Cerebellum (tissue), 4 donors: ENCODE measurements at places on chromosomes 5 and 9. TPM values are rescaled to one million over a fixed set of nuclear protein-coding genes. Genes with fewer than 3 reads are reported as not detected.
A peak's percentile ranks its signal among the peaks of the same experiment; 100 is the strongest.

DNA sequence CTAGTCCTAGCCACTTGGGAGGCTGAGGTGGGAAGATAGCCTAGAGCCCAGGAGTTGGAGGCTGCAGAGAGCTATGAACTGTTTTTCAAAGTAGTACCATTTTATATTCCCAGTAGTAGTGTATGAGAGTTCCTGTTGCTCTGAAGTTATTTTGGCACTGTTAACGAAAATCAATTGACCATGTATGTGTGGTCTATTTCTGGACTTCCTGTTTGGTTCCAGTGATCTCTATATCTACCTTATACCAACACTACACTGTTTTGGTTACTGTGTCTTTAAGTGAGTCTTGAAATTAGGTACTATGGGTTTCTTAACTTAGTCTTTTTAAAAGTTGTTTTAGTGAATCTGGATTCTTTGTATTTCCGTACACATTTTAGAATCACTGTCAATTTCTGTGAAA, 13.6 kb downstream of the SLF1 start:
- no peak for DNase-seq

- no peak for DNase-seq
These were observed 188.5 kb upstream of the GRAMD2B start for GRCh38 chr5:126234563-126235195.

DNA sequence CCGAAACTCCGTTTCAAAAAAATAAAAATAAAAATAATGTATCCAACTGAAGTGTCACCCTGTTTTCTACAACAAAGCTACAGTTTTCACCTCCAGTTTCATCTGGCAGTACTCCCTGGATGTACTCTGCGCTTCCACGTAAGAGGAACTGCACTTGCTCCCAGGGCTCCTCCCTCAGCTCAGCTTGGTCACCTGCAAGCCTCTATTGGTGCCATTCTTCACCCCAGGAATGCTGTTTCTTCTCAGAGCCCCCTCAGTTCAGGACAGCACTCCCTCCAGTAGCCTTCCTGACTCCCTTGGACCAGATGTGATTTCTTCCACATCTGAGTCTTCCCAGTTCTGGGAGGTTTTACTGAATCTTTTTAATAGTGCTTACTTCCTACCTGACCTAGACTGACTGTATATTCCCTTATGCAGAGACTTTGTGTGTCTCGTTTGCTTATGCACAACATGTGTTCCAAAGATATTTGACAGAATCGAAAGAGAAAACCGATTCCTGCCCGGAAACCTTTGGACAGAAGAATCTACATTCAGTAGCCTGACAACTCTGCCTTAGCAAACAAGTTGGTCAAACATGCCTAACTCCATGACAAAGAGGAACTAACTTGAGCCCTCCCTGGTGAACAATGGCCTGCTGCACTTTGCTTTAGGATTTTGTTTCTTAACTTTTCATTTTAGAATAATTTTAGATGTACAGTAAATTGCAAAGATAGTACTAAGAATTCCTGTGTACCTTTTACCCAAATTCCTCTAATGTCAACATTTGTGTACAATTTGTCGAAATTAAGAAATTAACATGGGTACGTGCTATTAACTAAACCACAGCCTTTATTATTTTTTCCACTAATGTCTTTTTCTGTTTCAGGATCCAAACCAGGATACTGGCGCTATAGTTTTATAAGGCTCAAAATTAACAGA, 814 bp downstream of the CCDC125 start:
- no peak for DNase-seq

DNA sequence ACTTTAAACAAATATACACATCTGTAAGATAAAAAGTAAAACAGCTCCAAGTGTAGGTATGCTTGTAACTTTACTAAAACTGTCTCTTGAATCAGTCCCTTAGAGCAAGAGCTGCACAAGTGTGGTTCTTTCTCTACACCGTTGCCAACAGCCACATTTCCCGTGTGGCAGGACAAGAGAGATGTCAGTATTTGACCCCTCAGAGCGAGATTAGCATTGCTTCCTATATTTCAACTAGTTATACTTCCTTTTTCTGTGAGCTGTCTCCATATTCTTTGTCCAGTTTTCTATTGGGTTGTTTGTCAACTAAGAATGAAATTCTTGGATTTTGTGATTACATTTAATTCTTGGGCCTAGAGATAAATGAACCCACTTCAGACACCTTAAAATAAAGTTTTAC, 8.0 kb downstream of the PLIN2 start:
- no peak for DNase-seq

DNA sequence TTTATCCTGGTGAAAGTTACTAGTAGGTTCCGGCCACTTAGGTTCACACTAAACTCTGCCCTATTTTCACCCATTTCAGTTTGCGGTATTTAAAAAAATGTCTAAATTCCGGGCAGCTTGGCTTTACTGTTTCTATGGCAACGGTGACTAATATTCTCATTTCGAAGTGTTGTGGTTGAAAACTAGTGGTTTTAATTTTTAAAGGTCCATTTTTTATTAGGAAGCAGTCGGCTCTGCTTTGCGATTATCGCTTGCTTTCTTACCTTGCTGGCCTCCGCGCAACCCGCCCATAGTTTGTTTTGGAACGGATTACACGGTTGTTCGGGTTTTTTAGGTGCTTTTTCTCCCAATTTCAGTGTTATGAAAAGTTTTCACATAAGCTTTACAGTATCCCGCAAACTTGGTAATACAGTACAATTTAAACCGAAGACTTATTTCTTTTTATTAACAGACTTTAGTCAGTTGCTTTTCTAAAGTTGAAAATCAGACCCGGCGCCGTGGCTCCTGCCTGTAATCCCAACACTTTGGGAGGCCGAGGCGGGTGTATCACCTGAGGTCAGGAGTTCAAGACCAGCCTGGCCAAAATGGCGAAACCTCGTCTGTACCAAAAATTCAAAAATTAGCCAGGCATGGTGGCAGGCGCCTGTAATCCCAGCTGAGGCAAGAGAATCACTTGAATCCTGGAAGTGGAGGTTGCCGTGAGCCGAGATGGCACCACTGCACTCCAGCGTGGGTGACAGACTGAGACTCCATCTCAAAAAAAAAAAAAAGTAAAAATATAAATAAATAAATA, 1.6 kb downstream of the KDM4C start:
- DNase-seq: no peak

- no peak for DNase-seq
These were observed 4.4 kb upstream of the DAB2IP start for GRCh38 chr9:121646992-121647391.

DNA sequence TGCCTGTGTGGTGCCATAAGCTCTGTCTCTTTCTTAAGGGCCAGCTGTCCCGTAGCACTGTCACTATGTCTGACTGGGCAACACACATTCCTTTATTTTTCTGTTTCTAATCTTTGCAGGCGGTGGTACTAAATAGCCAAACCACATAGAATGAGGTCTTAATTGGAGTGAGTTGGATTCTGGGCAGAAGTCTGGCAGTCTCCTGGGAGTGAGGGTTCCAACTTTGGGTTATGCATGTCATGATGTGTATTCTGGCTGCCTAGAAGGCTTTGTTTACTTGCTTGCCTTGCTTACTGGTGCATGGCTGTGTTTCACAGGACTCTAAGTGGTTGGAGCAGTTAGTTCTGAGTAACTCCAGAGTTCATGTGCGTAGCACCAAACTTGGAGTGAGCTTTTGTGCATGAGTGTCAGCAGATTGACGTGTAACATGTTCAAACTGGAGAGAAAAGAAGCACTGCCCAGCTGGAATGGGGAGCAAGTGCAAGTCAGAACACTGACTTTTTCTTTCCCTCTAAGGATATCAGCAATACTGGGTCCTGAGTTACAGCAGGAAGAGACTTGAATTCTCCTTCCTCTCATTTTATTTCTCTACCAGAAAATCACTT, 185.8 kb downstream of the PCSK1 start:
- DNase-seq: no peak

The PCDHB8 gene
- total RNA-seq: 6.9 TPM

GRCh38 chr5:97553604-97554452, 370.8 kb upstream of the RIOK2 start:
- no peak for DNase-seq

GRCh38 chr5:142680605-142681259, 5.2 kb downstream of the FGF1 start:
- DNase-seq: no peak

The FBP1 gene
- total RNA-seq: not detected

The FSTL4 gene
- total RNA-seq: 32.8 TPM

DNA sequence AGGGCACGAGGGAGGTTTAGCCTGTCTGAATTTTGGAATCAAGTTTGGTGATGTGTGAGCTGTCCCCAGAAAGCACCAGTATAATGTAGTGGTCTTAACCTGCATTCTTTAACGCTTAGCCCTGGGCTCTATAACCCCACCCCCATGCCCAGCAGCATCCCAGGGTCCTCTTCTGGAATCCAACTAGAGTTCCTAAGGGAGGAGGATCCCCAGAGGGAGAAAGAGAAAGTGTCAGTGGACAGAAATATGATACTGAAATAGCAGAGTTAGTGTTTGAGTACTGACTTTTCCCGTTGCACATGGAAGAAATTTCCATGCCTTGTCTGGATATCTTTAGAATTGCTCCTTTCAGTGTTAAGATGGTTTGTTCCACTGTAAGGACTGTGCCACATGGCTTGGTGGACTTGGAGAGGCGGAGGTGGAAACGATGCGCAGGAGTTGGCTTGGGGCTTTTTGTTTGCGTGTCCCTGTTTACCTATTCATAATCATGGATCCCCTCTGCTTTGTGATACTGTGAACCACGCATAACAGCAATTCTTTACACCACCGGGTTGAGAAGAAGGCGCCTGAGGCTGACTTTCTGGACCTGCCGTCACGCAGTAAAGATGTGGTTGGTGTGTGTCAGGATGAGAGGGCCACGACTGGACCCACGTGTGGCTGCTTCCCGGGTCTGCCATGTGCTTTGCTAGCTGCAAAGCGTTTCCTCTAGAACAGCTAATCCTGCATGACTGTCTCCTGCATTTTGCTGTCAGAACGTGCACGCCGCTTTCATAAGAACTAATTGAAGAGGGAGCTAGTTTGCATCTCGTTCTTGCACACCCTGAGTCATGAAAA, 142.3 kb downstream of the SMARCA2 start:
- DNase-seq: peak; percentile 51

- no peak for DNase-seq
These were observed 148.5 kb upstream of the ALDH1B1 start for GRCh38 chr9:38243993-38244392.

GRCh38 chr5:103474677-103475076, 87.9 kb downstream of the NUDT12 start:
- no peak for DNase-seq

The TLE1 gene
- 65.5 TPM for total RNA-seq

- DNase-seq: no peak
These were observed 141.1 kb downstream of the ENC1 start for GRCh38 chr5:74499256-74500050.

GRCh38 chr5:90548069-90548593, 10.5 kb upstream of the ADGRV1 start:
- no peak for DNase-seq
